Right ventricle myocardium superior (tissue), 1 donor: ENCODE measurements at places on chromosomes 12 and 14.
A peak's percentile ranks its signal among the peaks of the same experiment; 100 is the strongest.

GRCh38 chr12:39103552-39104165 is 198.3 kb upstream of the CPNE8 start:
- DNase-seq, result no peak

GRCh38 chr14:35878272-35879150 is 52.4 kb downstream of the BRMS1L start:
- DNase-seq, result no peak

DNA sequence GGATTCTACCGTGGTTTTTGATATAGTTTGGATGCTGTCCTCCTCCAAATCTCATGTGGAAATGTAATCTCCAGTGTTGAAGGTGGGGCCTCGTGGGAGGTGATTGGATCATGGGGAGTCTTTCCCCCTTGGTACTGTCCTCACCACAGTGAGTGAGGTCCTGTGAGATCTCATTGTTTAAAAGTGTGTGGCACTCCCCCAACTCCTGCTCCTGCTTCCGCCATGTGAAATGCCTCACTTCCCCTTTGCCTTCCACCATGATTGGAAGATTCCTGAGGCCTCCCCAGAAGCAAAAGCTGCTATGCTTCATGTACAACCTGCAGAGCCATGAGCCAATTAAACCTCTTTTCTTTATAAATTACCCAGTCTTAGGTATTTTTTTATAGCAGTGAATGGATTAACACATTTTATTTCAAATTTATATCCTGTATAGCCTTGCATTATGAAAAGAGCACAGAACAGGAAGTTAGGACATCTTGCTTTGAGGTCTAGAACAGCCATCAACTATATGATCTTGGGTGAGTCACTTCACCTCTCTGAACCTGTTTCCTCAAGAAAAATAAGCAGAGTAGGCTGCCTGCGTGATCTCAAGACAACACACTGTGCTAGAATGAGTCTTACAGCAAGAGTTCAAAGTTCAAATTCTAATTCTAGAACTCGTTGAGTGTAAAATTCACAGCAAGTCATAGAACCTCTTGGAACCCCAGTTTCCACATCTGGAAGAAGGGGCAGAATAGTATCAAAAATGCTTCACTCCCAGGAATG is 160.9 kb upstream of the EEA1 start:
- DNase-seq, result no peak

- no peak for DNase-seq
Observed at GRCh38 chr14:91185721-91186120, 58.8 kb downstream of the GPR68 start.

DNA sequence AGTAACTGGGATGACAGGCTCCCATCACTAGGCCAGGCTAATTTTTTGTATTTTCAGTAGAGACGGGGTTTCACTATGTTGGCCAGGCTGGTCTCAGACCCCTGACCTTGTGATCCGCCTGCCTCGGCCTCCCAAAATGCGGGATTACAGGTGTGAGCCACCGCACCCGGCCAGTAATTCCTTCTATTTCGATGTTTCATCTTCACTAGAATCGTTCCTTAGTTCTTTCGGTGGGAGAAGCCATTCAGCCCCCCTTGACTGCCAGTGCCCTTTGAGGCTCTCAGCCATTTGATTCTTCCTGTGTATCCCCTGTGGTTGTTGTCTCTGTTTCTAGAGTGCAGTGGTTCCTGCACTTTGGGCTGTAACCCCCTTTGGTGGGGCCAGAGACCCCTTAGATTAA is 174.1 kb downstream of the ETV6 start:
- no peak for DNase-seq

DNA sequence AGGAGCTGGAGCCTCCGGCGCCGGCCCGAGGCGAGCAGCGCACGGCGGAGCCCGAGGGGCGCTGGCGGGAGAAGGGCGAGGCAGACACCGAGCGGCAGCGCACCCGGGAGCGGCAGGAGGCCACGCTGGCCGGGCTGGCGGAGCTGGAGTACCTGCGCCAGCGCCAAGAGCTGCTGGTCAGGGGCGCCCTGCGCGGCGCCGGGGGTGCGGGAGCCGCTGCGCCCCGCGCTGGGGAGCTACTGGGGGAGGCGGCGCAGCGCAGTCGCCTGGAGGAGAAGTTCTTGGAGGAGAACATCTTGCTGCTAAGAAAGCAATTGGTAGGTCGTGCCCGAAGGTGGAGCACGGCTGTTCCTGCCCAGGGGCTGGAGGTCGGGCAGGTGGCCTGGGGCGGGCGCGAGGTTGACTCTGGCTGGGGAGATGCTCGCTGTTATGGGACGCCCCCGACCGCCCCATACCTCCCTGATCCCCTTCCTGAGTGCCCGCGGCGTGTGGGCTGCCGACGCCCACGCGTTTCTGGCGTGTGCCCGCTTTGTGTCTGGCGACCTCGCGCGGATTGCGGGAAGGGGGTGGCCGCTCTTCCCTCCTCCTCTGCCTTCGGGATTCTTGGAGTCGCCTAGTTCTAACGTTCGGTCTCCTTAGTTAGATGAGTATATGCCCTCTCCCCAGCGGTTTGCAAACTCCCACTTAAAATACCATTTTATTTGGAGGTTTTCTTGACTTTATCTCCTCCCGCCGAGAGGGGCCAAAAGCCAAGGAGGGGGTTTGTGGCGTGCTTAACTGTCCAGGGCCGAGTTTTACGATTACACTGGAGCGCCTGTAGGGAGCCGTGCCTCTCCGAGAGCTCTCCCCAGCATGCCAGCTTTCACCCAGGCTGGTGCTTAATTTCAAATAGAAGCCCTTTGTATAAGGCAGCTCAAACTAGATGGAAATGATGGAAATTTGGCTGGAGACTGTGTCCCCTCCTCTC is 752 bp downstream of the DACT1 start:
- DNase-seq, result no peak

DNA sequence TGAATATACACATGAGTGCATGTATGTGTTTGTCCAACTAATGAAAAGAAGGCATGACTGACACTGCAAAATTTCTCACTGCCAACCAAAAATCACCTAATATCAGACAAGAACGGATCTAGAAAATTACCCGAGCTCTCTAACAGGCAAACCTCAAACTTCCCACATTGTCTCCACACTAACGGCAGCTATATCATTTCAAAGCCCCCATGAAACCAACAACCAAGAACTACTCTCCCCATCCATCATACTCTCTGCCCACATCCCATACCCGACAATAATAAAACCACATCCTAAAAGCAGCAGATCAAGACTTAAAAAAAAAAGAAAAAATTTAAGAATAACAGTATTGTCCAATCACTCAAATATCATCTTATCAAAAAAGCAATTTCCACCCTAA is 227.1 kb downstream of the CEP128 start:
- no peak for DNase-seq

- no peak for DNase-seq
Observed at GRCh38 chr12:91616416-91616815, 433.8 kb upstream of the DCN start.

GRCh38 chr12:105504286-105504685 is 173.8 kb downstream of the C12orf75 start:
- no peak for DNase-seq

DNA sequence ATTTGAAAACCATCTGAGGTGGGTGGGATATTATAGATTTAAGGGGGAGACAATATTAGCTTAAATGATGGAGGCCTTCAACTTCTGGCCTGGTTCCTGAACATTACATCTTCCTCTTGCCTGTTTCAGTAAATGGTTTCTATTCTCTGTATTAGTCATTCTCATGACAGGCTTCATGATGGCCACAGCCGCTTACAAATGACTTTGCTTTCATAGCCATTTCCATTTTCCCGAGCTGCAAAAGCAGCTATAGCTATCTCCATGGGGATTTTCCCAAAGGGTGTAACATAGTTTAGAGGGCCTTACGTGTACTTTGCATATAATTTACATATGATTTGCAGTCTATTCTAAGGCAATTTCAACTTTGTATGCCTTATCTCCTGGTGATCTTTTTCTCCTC is 121.8 kb downstream of the NRXN3 start:
- DNase-seq, result no peak

DNA sequence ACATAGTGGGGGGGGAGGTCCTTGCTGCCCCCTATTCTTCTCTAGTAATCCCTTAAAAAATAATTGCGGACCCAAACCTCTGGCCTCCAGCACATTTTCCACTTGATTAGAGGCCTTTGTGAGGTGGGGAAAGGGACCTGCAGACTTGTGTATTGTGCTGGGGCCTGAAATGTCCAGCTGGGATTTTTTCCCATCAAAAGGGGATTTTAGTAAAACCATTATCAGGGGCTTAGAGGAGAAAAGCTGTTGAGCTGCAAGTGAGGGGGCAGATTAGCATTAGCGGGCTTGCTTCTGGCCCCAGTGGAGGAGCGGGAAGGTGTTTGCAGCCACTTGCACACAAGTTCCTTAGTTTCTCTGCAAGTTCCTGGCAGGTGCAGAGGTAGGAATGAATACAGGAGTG is 13.9 kb downstream of the FBXL14 start:
- no peak for DNase-seq

DNA sequence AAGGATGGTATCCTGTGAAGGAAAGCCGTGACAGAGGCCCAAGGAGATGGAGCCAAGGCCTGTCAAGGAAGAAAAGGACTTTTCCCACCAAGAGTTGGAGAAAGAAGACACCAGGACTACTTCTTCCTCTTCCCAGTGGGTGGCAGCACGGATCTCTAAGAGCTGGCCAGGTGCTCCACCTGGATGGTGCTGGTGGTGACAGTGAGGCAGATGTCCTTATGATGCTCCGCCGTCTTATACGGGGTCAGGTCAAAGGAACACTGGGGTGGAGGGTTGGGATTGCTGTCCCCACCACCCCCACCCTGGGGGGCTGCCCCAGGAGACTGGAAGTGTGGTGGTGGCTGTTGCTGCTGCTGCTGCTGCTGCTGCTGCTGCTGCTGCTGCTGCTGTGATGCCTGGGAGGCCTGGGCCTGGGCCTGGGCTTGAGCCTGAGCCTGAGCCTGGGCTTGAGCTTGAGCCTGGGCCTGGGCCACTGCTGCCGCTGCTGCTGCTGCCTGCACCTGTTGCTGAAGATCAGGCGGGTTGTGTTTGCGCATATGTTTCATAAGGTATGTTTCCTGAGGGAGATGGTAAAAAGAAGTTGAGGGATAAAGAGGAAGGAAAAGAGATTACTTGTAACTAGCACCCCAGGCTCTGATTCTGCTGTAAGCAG is 4.8 kb upstream of the ING4 start:
- no peak for DNase-seq

DNA sequence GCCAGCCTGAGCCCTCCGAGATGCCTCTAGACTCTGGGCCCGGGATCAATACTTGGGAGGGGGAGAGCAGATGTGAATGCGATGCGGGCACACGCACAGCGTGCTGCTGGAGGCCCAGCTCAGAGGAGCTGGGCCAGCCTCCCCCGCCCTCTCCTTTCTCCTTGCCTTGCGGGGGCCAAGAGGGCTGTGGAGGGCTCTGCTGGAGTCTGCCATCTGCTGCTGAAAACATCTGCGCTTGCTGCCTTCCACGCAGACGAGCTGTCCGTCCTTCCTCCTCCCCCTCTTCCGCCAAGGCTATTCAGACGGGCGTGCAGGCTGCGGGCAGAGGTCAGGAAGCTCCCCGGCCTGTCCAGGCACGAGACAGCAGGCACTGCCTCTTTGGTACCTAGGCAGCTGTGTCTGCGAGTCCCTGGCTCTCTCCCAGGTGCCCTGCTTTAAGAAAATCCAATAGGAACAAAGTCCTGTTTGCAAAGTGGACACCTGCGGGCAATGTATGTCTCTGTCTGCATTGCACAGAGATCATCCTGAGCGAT is 75.2 kb downstream of the SPRING1 start:
- DNase-seq, result peak; percentile 47

DNA sequence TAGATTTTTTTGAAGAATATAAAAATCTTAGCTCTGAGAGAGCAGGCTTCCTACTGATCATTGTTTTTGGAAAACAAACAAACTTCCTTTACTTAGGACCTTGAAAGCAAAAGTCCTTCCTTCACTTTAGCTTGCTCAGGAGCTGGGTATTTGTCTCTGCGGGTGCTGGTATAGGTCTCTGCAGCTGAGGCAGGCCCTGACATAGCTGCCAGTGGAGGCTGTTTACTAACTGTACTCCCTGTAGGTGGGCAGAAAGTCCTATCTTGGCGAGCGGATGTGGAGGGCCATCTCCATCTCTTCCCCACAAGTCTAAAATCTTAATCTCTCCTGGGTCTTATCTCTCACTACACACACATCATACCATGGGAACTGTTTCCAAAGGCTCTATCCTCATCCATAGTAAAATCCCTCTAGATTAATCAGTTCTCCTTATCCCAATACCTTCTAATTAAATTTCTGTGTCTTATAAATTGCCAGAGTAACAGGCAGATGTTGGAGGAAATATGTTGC is 4.1 kb upstream of the MIA2 start:
- DNase-seq, result no peak

GRCh38 chr14:95547626-95548327 is 12.9 kb downstream of the GLRX5 start:
- no peak for DNase-seq

DNA sequence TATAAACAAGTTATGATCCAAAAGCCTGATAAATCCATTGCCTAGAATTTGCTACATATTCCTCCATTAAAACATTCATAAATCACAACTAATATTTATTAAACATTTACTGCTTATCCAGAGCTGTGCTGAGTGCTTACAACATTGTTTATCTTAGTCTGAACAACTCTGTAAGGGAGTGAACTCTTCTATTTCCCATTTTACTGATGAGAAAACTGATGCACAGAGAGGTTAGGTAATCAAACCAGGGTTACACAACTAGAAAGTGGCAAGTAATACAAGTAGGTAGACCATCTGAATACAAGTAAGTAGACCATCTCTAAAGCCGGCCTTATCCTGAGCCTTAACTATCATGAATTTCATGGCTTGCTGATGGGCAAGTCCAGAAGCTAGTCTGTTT is 39.5 kb downstream of the WASHC3 start:
- DNase-seq, result no peak

GRCh38 chr12:102543494-102544485 is 63.4 kb upstream of the IGF1 start:
- no peak for DNase-seq

DNA sequence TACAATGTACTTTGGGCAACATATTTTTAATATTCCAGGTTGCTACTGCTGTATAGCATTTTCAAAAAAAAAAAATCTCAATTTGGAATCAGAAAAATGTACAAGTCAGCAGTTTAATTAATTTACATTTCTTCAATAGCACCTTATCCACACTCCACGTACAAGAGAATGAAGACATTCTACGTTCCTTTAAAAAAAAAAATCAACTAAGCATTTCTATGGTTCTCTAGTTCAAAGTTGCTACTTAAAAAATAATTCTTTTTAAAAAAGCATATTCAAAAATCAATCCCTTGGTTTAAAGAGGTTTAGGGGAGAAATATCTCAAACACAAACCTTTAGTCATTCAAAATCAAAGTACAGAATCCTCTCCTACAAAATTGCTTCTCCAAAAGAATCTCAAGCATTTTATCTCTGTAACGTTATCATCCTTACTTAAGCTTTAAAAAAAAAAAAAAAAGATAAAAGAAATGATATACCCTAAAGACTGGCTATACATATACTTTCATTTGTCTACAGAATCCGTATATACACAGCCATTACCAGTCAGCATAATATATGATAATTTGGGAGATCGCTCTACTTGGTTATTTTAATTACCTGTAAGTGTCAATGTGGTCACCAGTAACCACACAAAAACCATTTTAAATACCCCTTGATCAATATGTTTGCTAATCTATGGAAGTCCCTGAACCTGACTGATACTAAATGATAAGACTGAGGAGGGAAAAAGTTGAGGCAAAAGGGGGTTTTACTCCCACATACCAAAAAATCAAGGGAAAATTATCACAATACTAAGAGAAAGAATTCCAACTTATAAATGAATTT is 2.7 kb downstream of the MED13L start:
- DNase-seq, result no peak
